ENCODE measurements at places on chromosomes 5 and 9.

GRCh38 chr9:113598451-113598850 lies 134.9 kb downstream of the RGS3 start:
- DNase-seq, result no peak

GRCh38 chr5:1033606-1034420 lies 25.2 kb downstream of the NKD2 start:
- no peak for DNase-seq

- no peak for DNase-seq
Measured at GRCh38 chr9:131593936-131594665, 48.8 kb downstream of the PRRT1B start.

DNA sequence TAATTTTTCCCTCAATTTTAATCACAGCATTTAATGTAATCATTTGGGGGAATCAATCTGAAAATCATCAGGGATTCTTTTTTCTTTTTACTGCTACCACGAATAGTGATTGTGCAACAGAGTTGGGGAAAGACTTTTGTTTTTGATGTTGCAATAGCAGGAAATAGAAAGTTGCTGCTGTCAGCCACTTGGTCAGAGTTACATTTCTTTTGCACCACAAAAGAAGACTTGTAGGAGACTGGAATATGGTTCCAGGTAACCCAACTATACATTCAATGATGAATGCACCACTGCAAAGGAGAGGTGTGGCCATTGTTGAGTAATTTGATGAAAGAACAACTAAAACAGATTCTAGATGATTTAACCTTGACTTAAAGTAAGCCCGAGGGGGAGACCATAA lies 46.3 kb upstream of the PALM2AKAP2 start:
- no peak for DNase-seq

- no peak for DNase-seq
Measured at GRCh38 chr9:6441269-6441668, 28.3 kb downstream of the UHRF2 start.

DNA sequence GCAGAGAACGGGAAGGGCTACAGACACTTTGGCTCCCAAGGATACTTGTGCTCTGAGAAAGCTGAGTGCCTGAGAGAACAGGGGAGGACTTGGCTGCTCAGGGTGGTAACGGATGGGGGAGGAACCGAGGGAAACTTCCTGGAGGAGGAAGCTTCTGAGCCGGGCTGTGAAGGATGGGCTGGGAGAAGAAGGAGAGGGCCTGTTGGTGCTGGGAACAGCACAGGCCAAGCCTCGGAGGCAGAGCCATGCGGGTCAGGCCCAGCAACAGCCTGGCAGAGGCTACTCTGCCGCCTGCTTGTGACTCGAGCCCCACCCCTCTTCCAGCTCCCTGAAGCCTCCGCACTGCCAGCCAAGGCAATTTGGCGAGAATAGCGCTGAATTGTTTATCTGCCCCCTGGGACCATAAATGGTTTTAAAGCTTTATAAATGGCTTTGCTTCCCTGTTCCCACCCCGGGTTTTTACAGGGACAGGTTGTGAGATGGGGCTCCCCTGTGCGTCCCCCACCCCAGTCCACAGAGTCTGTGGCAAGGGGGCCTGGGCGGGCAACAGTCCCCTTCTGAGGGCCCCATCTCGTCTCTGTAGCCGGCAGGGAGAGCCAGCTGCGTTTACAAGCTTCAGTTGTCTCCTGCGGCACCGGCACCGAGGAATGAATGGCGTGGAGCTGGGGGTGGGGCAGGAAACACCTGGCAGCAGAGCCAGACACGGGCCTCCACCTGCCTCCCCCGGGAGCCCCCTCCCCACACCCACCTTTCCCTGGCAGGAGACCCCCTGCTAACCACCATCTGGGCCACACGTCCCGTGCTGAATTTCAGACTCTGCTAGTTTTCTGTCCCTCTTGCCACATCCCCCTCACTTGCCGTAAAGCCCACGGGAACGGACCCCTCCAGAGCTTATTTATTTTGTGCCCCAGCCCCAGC lies 24.4 kb downstream of the FAM163B start:
- DNase-seq, result no peak

DNA sequence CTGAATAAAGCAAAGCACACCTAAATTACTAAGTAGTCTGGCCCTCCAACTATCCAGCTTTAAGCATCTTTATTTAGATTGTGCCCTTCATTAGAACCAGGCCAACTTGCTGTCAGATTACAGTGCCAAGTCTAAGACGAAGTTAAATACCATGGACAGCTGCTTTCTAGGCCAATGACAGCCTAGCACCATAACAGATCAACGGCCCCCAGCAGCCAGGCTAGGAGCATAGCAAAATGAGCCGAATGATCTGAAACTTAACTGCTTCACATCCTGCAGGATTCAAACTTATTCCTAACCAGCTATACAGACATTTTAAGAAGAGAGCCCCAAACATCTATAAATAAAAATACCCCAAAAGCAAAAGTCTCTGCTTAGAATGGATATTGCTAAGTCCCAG lies 6.8 kb downstream of the SLC24A2 start:
- no peak for DNase-seq

GRCh38 chr5:5467737-5468136 lies 45.3 kb downstream of the ICE1 start:
- DNase-seq, result no peak

DNA sequence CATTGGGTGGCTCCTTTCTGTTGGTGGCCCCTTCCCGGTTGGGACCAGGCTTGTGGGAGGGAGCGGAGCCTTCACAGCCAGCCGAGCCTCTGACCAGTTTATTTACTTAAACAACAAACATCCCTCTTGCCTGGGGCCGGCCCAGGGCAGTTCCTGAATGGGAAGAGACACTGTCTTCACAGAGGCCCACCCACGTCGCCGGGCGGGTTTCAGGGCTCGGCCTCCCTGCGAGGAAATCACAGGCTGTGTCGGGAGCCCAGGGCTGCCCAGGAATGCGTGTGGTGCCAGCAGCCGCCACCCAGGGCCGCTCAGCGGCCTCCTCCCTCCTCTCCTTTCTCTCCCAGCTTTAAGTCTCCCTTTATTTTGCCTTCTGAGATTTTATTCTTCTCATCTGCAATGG lies 132.5 kb downstream of the HSD17B3 start:
- no peak for DNase-seq

DNA sequence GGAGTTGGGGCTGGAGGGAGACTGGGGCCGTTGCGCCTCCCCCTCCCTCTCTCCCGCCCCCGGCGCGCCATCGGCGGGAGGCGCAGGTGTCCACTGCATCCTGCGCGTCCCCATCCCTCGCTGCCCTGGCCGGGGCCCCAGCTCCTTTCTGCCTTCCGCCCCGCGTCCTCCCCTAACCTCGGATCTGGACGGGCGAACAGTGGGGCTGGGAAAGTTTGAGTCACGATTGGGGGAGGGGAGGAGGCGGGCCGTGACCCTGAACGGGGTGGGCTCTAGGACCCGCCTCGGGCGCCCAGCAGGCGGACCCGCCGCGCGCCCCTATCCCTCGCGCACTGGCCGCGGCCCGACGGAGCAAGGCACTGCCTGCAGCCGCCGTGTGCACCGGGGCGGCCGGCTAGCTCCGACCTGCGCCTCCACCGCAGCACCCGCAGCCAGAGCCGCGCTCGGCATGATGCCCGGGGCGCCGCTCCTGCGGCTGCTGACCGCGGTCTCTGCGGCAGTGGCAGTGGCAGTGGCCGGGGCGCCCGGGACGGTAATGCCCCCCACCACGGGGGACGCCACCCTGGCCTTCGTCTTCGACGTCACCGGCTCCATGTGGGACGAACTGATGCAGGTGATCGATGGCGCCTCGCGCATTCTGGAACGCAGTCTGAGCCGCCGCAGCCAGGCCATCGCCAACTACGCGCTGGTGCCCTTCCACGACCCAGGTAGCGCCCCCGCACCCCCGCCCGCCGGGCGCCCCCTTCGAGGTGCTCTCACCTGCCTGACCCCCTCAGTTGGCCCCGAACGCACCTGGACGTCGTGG lies at the start of gene HMCN2:
TSS of gene HMCN2 (plus strand) at position 330 of the 805 bp plus-strand sequence. CDS start at position 449, 119 bp downstream.
- DNase-seq, result no peak

GRCh38 chr9:116393198-116393597 lies 239.6 kb downstream of the PAPPA start:
- no peak for DNase-seq

- no peak for DNase-seq
Measured at GRCh38 chr9:129549139-129549538, 71.8 kb downstream of the C9orf50 start.

DNA sequence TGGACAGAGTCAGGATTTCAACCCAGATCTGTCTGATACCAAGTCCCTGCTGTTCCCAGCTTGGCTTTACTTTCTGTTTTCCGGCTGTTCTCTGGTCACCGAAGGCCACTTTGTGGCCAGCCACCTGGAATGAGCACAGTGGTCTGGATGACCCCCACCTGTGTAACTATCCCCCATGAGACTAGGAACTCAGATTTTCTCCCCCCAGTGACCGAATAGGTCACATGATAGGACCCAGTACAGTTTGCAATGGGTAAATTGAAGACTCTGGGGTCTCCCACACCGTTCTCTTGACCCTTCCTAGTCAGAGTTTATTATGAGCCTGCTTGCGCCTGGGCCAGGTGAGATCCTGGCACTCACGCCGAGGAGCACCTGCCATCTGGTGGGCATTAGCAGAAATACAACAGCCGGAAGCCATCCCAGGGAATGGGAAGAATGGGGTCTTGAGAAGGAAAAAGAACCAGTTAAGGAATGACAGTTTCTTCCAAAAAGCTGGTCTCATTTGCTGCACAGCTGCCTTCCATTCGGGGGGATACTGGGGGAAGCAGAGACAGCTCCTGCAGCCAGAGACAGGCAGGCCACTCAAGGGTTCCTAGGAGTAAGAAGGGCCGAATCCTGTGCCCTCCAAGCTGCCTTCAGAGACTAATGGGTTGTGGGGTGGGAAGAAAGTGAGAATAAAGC lies 7.1 kb downstream of the PHYHD1 start:
- DNase-seq, result peak; percentile 48

GRCh38 chr9:17005056-17005823 lies 129.6 kb upstream of the CNTLN start:
- no peak for DNase-seq

DNA sequence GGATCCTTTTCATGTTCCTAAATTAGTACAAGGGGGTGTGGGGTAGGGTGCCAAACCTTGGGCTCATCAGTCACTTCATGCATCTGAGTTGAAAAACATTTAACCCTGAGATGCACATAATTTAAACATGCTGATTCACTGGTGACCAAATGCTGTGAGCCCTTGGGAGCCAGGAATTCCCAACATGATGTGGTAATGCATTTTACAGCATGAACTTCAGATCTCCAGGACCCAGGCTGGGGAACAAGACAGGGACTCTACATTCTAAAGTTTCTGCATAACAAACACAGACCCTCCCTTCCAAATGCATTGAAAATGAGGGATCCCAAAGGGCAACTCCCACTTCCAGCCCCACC lies 322.2 kb downstream of the NDUFS4 start:
- no peak for DNase-seq

GRCh38 chr9:98929071-98929470 lies 14.6 kb upstream of the COL15A1 start:
- no peak for DNase-seq

- peak; percentile 2 for DNase-seq
Measured at GRCh38 chr9:134671341-134672113, 29.9 kb downstream of the COL5A1 start.

DNA sequence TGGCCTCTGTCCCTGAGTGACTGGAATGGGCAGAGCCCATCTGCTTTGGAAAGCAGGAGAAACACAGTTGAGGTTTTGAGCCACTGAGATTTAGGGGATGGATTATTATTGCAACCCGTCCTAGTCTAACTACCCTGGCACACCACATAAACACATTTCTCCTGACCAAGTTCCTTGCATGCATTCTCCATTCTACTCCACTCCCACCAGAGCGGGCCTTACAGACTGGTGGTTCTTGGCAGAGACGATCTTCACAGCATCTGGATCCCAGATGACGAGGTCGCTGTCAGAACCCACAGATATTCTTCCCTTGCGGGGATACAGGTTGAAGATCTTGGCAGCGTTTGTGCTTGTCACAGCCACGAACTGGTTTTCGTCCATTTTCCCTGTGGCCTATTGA lies 111.0 kb downstream of the DPYSL3 start:
- DNase-seq, result no peak

DNA sequence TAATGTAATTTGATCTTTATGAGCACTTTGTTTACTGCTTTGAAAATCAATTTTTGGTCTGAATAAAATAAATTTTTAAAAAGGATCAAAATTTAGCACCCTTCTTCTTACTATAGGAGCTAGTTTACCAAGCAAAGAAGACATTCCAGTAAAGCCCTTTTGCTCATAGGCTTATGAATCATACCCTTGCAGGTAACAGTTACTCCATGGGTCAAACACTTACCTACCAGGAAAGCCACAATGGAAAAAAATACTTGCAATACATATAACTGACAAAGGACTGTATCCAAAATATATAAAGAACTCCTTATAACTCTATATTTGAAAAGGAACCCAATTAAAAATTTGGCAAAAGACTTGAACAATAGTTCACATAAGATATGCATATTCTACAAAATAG lies 66.6 kb downstream of the SHOC1 start:
- no peak for DNase-seq

GRCh38 chr5:19777363-19777762 lies 210.6 kb downstream of the CDH18 start:
- DNase-seq, result no peak

- DNase-seq, result no peak
Measured at GRCh38 chr5:176597417-176598389, 12.3 kb downstream of the GPRIN1 start.

DNA sequence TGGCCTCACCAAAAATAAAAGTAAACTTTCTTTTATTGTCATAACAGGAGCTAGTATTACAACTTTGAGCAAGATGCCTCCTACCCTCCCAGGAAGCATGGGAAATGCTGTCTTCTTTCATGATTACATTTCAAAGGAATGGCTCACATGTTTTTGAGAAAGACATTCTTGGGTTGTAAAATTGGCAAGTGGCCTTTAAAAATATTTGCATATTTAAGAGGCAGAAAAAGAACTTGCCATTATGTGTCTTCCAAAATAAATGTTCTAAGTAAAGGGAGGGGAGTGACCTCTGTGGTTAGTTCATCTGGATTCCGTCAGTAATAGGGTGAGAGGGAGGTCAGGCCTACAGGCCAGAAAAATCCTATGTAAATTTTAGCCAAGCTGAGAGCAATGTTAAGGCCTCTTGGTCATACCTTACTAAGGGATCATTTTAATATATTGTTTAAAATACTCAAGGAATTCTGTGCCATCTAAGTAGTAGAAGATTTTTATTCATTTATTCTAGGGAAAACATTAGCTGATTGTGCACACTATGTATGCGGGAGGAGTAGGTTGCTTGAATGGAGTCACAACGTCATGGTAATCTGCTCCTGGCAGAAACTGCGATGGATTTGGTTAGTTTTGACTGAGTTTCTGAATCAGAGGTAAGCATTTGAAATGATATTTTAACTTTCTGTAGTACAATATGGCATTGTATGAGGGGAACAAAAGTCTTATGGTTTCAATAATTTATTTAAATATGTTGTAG lies 1485.7 kb upstream of the CDH9 start:
- no peak for DNase-seq

GRCh38 chr9:18056993-18057369 lies 417.0 kb upstream of the ADAMTSL1 start:
- no peak for DNase-seq

- DNase-seq, result no peak
Measured at GRCh38 chr5:55691265-55692105, 20.6 kb downstream of the SLC38A9 start.

GRCh38 chr5:68187268-68188055 lies 28.1 kb upstream of the PIK3R1 start:
- DNase-seq, result no peak

GRCh38 chr9:116162241-116162781 lies 8.7 kb downstream of the PAPPA start:
- DNase-seq, result no peak

Measured in activated naive CD4-positive, alpha-beta T cell treated with anti-CD3 and anti-CD28 coated beads, Interleukin-2, amount 50 U/mL, for 16 hours (primary cell).